ENCODE measurements at places on chromosomes 16 and 17.

DNA sequence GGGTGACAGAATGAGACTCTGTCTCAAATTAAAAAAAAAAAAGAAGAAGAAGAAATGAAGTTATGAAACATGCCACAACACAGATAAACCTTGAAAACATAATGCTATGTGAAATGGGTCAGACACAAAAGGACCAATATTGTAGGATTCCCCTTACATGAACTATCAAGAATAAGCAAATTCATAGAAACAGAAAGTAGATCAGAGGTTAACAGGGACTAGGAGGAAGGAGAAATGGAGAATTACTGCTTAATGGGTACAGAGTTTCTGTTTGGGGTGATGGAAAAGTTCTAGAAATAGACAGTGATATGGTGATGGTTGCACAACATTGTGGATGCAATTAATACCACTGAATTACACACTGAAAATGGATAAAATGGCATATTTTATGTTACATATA is 16.3 kb downstream of the RANBP10 start:
- DNase-seq: no peak

- DNase-seq: peak; percentile 10
Observed at GRCh38 chr16:82660075-82660645, 33.4 kb downstream of the CDH13 start.

GRCh38 chr16:84569382-84569987 is 48.4 kb downstream of the COTL1 start:
- no peak for DNase-seq

DNA sequence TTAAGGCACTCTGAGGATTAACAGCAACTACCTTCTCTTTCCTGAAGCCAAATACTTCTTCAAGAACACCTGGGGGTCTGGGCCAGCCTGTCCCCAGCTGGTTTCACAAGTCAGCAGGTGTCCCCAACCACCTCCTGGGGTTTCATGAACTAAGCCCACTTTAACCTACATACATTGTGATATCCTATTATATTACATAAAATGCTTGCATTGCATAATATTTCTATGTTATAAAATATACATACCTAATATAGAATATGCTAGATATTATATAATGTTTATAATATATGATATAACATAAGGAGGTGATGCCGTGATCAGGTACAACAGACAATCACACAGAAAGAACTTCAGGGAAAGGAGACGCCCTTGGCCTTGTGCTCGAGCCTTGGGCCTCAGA is 367.6 kb downstream of the C16orf95 start:
- no peak for DNase-seq

DNA sequence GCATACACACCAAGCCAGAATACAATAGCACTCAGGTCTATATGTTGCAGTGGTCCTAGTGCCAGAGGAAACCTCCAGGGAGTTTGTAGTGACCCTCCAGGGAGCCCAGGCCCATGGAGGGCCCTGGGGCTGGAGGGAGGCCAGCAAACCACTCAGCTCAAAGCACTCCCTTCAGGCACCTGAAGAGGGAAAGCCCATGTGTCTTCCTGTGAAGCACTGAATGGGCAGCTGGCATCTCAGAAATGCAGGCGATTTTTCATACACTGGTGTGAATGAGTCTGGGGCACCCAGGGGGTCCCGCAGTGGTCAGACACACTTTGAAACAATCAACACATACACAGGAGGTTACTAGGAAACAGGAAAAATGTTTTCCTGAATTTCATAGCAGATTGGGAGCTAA is 12.8 kb downstream of the TBC1D26 start:
- no peak for DNase-seq

DNA sequence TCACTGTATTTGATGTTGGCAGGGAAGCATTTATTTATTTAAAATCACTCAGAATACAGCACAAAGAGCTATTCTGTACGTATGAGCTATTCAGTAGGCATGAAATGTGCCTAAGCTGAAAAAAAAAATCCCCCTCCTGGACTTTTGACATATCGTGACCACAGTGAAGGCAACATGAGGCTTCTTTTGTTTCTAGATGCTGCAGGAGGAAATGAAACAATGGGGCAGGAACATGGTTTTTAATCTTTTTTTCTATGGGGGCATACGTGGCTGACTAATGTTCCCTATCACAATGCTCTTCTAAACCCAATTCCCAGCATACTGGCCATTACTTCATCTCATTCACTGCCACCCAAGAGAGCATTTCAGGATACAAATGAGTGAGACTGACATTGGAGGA is 191.0 kb upstream of the PMFBP1 start:
- DNase-seq: no peak

GRCh38 chr16:74903901-74904678 is 80.8 kb downstream of the WDR59 start:
- DNase-seq: no peak

GRCh38 chr17:14316126-14316832 is 15.4 kb downstream of the HS3ST3B1 start:
- no peak for DNase-seq

- no peak for DNase-seq
Observed at GRCh38 chr17:81076141-81076679, 41.3 kb downstream of the BAIAP2 start.

- DNase-seq: no peak
Observed at GRCh38 chr17:77036136-77036840, 104.5 kb upstream of the SEC14L1 start.

DNA sequence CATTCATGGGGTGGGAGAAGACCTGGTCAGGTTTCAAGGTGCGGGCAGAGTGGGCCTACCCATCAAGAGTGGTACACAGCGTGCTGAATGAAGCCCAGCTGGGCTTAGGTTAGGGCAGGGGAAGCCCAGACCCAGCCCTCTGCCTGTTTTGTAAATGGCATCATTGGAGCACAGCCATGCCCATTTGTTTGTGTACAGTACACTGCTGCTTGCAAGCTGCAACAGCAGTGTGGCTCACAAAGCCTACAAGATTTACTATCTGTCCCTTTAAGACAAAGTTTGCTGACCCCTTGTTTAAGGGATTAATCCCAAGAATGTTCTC is 230.1 kb upstream of the TNRC6C start:
- no peak for DNase-seq

- DNase-seq: no peak
Observed at GRCh38 chr17:44384281-44384822, 5.1 kb downstream of the ITGA2B start.

DNA sequence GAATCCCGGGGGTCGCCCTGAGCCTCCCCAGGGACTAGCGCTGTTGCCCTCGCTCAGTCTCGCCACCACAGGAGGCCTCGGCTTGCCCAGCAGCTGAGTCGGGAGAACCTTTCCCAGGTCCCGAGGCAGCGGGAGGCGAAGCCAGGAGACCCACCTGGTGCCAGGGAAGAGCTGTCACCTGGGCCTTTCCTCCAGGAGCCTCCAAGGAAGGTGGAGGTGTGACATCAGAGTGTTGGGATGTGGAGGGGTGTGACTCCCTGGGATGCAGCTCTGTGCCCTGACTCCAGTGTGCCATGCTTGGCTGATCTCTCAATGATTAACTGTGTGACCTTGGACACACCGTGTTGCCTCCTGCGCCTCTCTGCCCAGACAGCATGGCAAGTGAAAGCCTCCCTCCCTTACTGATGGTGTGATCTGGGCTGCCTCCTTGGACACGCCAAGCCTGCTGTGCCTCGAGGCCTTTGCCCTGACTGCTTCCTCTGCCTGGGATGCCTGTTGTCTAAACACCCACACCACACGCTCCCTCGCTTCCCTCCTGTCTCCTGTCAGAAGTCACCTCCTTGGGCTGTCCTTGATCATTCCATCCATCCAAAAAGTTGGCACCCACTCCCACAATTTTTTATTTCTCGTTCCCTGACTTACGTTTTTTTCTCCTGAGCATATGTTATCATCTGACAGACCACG is 88.0 kb downstream of the CMIP start:
- no peak for DNase-seq

- DNase-seq: no peak
Observed at GRCh38 chr17:700504-701094, 14.0 kb downstream of the VPS53 start.

DNA sequence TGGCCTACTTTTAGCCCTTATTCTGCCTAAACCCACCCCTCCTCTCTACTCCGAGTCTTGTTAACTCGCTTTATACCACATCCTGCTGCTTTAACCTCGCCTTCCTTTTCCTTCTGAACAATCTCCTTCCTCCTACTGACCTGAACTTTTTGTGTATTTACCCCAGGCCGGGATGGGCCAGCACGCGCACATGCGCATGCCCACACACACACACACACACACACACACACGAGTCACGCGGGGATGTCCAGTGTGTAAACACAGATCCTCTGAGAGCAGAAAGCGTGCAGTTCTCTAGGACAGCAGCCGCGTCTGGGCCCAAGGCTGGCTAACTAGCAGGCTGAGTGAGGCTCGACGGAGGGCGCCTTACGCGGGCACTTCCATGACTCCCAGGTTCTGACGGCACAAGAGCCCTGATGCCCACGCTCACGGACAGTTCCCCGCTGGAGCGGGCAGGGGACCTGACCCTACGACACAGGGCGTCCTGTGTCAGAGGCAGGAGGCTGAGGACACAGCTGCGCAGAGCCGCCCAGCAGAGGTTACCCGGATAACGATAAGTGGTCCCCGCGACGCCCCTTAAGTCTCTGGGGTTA is 610 bp downstream of the PIK3R5 start:
- DNase-seq: no peak

DNA sequence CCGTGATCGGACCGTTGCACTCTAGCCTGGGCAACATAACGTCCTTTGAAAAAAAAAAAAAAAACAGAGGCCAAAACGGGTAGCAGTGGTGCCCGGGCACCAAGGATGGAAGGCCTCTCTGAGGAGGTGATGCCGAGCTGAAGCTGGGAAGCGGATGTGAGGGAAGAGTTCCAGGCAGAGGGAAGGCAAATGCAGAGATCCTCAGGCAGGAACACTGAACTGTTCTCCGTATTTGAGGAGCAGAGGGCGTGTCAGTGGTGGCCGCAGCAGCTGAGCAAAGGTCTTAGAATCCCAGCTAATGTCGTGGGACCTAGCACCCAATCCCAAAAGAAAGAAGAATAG is 656 bp upstream of the KCTD13 start:
- DNase-seq: no peak

GRCh38 chr17:16432017-16432416 is 16.6 kb downstream of the TRPV2 start:
- no peak for DNase-seq

GRCh38 chr16:79713609-79714309 is 113.2 kb upstream of the MAF start:
- no peak for DNase-seq

DNA sequence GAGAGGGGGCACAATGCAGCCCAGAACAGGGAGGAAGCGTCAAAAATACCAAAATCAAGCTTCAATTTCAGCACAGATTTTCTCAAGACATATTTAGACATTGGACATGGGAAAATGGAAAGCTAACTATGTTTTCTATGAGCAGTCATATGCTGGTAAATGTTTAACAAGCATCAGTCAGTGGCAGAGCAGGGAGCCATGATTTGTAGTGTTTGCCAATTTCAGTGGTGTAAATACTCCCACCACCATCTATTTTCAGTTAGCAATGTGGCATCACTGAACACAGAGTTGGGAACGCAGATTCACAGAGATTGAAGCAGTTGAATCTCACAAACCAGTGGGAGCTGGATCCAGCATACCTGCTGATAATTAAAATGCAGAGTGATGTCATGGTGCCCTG is 24.6 kb upstream of the MYOCD start:
- DNase-seq: no peak

GRCh38 chr17:35795007-35795870 is at the start of gene MMP28:
Gene MMP28 (minus strand): TSS chr17:35795641. CDS start chr17:35795377, 264 bp downstream.
- peak; percentile 45 for DNase-seq

GRCh38 chr17:76416899-76417298 is 32.5 kb downstream of the SPHK1 start:
- no peak for DNase-seq

GRCh38 chr17:67139289-67139688 is 94.9 kb downstream of the CACNG1 start:
- no peak for DNase-seq

DNA sequence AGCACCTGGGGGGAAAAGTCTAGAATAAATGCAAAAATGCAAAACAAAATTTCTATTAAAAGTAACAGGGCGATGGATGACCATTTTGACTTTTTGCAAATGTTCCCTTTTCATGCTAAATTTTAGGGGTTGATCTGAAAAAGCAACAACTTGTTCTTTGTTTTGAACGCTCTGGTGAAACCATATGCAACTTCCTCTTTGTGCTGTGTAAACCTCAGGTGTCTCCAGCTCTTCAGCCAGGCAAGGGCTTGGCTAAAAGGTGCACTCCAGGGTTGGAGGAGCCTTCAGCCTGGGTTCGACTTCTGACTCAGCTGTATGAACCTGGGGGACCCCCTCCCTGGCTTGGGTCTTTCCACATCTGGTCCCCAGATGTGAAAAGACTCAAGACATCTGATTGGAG is 9.5 kb downstream of the IRF8 start:
- DNase-seq: no peak

DNA sequence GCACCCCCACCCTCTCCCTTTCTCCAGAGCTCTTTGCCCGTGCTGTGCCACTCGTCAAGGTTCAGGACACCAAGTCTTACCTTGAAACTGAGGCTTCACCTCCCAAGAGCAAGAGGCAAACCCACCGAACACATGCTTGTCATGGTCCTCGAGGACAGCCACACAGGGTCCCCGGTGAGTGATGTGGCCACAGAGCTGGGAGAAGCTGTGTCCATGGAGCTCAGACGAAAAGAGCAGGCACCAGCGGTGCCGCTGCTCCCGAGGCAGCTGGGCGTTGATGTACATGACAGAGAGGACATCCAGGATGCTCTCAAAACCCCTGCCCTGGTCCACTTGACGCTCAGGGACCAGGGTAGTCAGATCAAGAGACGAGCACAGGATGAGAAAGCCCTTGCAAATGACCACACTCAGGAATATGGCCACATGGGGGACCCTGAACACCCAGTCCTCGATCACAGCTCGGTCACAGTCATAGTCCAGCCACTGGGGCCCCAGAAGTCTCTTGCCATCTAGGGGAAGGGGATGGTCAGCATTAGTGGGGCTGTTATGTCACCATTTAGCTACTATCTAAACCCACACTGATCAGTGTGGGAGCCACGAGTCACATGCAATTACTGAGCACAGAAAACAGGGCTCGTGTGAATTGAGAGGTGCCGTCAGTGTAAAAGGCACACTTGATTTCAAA is 17.8 kb downstream of the MEAK7 start:
- no peak for DNase-seq

- no peak for DNase-seq
Observed at GRCh38 chr17:39750131-39751015, 12.6 kb downstream of the GRB7 start.

GRCh38 chr16:68286153-68287074 is 22.1 kb downstream of the SLC7A6 start:
- no peak for DNase-seq

DNA sequence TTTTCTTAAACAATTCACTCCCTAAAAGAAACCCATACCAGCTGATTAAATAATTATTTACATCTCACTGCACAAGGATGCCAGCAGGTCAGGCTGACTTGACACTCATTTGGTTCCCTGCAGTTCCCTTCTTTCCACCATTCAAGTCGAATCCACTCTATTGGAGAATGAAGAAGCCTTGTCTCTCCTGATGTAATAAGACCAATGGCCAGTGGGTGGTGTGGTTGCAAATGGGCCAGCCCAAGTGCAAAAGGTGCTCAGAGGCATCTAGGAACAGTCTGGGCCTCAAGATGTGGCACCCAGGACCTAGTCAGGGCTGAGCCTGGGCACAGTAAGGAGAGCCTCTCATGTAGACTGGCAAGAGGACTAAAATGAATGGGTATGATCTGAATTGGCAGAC is 9.3 kb downstream of the C16orf78 start:
- no peak for DNase-seq

GRCh38 chr16:66007717-66008116 is 358.8 kb upstream of the CDH5 start:
- no peak for DNase-seq

- DNase-seq: no peak
Observed at GRCh38 chr17:76888661-76889060, 20.5 kb downstream of the MGAT5B start.

GRCh38 chr16:85334718-85335583 is 222.7 kb upstream of the CIBAR2 start:
- peak; percentile 27 for DNase-seq
